A549 treated with CpdA at 1 μM for 4 hours (cell line): ENCODE measurements at places on chromosomes 5 and 9. TPM values are rescaled to one million over a fixed set of nuclear protein-coding genes. Genes with fewer than 3 reads are reported as not detected.

MROH2B gene
- not detected in 5 replicates for total RNA-seq

SLC6A3 gene
- total RNA-seq: 0.05 to 0.14 TPM (median 0.08 TPM) in 5 replicates

TRPM3 gene
- not detected in 5 replicates for total RNA-seq

THG1L gene
- total RNA-seq: 27.9 to 33.8 TPM (median 31.0 TPM) in 5 replicates

INSYN2B gene
- 0.61 to 1.2 TPM (median 0.91 TPM) in 5 replicates for total RNA-seq

TMEM267 gene
- 17.0 to 21.1 TPM (median 21.0 TPM) in 5 replicates for total RNA-seq

FAM174A gene
- 10.0 to 17.1 TPM (median 14.4 TPM) in 5 replicates for total RNA-seq

IFNA21 gene
- total RNA-seq: not detected in 5 replicates

MED10 gene
- total RNA-seq: 73.5 to 79.2 TPM (median 78.4 TPM) in 5 replicates

NUTM2G gene
- not detected in 5 replicates for total RNA-seq

VLDLR gene
- total RNA-seq: 17.8 to 24.5 TPM (median 22.4 TPM) in 5 replicates

ERCC8 gene
- total RNA-seq: 12.4 to 20.4 TPM (median 13.6 TPM) in 5 replicates

SLC45A2 gene
- total RNA-seq: 0.07 to 0.16 TPM in 2 of 5 replicates, not detected in the others

EGR1 gene
- total RNA-seq: 7.3 to 12.6 TPM (median 11.2 TPM) in 5 replicates

BTNL8 gene
- total RNA-seq: not detected in 5 replicates

TMEM232 gene
- total RNA-seq: 0.10 to 0.35 TPM (median 0.31 TPM) in 3 of 5 replicates, not detected in the others

TMC1 gene
- total RNA-seq: 0.05 to 0.14 TPM in 2 of 5 replicates, not detected in the others

NUP155 gene
- total RNA-seq: 15.7 to 20.7 TPM (median 19.5 TPM) in 5 replicates

DNM1 gene
- 82.3 to 102 TPM (median 86.9 TPM) in 5 replicates for total RNA-seq

TAF1L gene
- total RNA-seq: not detected in 5 replicates

GADD45G gene
- 0.16 to 0.40 TPM (median 0.35 TPM) in 4 of 5 replicates, not detected in the other for total RNA-seq

ACTBL2 gene
- total RNA-seq: 0.05 TPM in 1 of 5 replicates, not detected in the others

SIMC1 gene
- 10.7 to 16.0 TPM (median 15.0 TPM) in 5 replicates for total RNA-seq

SHISAL2B gene
- total RNA-seq: not detected in 5 replicates

DBN1 gene
- 54.2 to 72.8 TPM (median 63.0 TPM) in 5 replicates for total RNA-seq

GDNF gene
- total RNA-seq: 0.02 to 0.06 TPM (median 0.03 TPM) in 3 of 5 replicates, not detected in the others

DDX4 gene
- 0.02 TPM in 1 of 5 replicates, not detected in the others for total RNA-seq

ACTL7A gene
- not detected in 5 replicates for total RNA-seq

PDZD2 gene
- 0.03 to 0.09 TPM (median 0.07 TPM) in 5 replicates for total RNA-seq

SLC4A9 gene
- 0.01 TPM in 1 of 5 replicates, not detected in the others for total RNA-seq

PCDHB2 gene
- total RNA-seq: 2.7 to 5.4 TPM (median 3.7 TPM) in 5 replicates

PTBP3 gene
- total RNA-seq: 27.3 to 37.3 TPM (median 31.3 TPM) in 5 replicates

SLC34A1 gene
- not detected in 5 replicates for total RNA-seq

GPR151 gene
- total RNA-seq: not detected in 5 replicates

MLLT3 gene
- 12.4 to 18.6 TPM (median 16.1 TPM) in 5 replicates for total RNA-seq

PHF24 gene
- 0.06 to 0.26 TPM (median 0.16 TPM) in 5 replicates for total RNA-seq
